A549 treated with DMSO at 1 μM for 4 hours (cell line): ENCODE measurements at places on chromosomes 7 and 10. TPM values are rescaled to one million over a fixed set of nuclear protein-coding genes. Genes with fewer than 3 reads are reported as not detected.

VIPR2 gene
- 0.02 TPM in 1 of 5 replicates, not detected in the others for total RNA-seq

SPDYE11 gene
- not detected in 5 replicates for total RNA-seq

LIPM gene
- not detected in 5 replicates for total RNA-seq

SORCS3 gene
- total RNA-seq = not detected in 5 replicates

SPDYE6 gene
- total RNA-seq = not detected in 5 replicates

C7orf33 gene
- total RNA-seq = not detected in 5 replicates

TSPAN33 gene
- total RNA-seq = 4.6 to 6.8 TPM (median 6.1 TPM) in 5 replicates

HOXA2 gene
- 0.70 to 1.6 TPM (median 1.2 TPM) in 5 replicates for total RNA-seq

LIPJ gene
- not detected in 5 replicates for total RNA-seq

OR6B1 gene
- not detected in 5 replicates for total RNA-seq
